Peyer's patch (tissue), 4 donors: ENCODE measurements at places on chromosomes 7 and 10.

DNA sequence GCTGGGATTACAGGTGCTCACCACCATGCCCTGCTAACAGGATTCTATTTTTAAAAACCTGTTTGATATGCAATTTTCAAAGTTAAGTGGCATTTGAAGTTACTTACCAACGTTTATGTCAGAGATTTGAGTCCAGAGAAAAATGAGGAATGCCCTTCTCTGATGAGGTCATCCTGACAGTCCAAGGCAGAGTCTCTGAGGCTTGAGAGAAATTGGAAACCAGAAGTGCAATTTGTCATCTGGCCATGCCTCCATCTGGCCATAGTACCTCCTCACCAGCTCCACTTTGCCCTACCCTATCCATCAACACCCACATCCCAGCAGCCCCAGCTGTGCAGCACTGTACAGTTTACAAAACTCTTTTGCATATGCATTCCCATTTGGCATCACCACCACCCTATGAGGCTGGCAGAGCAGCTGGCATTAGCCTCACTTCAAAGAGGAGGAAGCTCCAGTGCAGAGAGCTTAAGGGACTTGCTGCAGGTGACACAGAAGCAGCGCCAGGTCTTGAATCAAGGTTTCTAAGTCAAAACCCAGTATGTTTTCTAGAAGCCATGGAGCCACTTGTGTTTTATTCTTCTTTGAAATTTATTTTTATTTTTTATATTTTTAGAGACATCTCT, 54.5 kb upstream of the PDZD8 start:
- DNase-seq = no peak

DNA sequence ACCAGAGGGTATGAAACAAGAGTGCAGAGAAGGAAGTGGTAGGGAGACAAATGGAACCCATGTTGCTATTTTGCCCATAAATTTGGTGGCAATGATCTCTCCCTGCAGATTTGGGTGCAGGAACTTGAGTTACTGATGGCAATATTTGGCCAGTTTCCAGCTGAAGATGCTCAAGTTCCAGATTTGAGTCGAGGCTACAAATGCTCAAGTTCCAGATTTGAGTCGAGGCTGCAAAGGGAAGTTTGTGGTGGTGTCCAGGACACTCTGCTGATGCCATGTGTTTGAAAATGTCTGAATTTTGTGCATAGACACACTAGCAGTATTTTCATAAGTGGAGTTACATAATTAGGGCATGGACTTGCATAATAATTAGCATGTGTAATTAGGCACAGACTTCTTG, 40.8 kb downstream of the TBXAS1 start:
- no peak for DNase-seq

DNA sequence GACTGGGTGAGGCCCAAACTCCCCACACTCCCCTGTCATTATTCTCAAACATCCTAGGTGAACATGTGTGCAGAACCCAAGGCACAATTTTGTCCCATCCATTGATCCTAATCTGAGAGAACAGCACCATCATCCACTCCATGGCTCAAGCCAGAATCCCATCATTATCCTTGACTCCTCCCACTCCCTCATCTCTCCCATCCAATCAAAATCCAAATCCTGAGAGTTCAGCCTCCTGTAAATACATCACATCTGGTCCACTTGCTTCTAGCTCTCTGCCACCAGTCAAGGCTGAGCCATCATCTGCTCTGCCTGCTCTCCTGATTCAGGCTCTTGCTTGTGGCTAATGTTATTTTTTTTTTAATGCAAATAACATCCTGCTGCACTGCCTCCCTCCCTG, 75.9 kb upstream of the SLF2 start:
- no peak for DNase-seq

DNA sequence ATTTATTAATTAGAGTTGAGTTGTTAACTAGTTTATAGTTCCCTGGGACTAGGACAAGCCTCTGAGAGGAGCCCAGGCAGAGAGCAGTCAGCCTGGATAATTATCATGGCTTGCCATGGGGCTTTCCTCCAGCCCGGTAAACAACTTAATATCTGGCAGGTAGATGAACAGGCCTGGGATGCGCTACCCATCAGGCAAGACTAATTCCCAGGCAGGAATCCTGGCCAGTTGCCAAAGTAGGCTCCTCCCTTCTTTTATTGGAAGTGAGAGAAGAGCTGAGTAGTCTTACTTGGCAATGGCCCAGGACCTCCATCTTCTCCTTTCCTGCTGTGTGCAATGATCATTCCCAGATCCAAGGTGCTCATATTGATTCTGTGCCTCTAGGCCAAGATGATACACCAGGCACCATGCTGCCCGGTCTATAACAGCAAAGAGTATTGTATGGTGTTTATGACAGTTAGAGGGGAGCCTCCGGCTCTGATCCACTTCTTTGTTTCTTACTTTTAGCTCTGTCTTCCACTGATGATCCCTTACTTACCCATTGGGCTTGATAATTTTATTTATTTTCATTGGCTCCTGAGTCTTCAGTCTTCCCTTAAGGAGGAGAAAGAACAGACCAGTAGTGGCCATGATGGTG, 408.7 kb downstream of the REEP3 start:
- no peak for DNase-seq

DNA sequence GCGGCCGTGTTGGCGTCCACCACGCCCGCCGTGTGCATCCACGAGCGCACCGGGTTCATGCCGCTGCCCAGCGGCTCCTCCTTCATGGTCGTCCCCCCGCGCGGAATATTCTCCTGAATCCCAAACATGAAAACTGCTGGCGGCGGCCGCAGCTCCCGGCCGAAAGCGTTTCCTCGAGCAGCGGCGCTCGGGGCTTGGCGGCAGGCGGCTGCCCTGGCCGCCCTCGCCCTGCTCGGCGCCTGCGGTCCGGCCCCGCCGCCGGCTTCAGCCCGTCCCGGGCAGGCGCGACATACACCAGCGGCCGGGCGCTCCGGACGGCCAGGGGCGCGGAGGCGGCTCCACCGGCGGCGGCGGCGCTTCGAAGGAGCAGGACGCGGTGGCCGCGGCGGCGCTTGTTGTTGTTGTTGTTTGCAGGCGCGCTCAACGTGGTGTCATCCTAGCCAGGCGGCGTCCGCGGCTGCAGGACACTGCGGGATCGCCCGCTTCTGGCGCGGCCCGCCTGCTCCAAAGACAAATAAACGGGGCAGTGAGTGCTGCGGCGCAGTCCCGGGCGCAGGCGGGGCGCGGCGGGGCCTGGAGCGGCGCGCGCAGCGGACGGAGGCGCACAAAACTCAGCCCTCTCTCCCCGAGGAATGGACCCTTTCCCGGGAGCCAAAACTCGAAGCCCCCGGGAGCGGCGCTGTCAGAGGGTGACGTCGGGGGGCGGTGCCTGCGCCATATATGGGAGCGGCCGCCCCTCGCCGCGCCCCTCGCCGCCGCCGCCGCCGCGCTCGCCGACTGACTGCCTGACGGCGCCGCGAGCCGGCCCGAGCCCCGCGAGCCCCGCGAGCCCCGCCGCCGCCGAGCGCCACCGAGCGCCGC, at the start of gene EBF3:
Gene EBF3, minus strand, starts transcription at position 634 of the 861 bp plus-strand sequence. Its CDS starts 506 bp downstream, at position 128.
- peak; percentile 58 for DNase-seq

- no peak for DNase-seq
Observed at GRCh38 chr10:37948210-37948609, 28.2 kb downstream of the ZNF25 start.
